ENCODE measurements at places on chromosomes 11 and 22.
A peak's percentile ranks its signal among the peaks of the same experiment; 100 is the strongest.

DNA sequence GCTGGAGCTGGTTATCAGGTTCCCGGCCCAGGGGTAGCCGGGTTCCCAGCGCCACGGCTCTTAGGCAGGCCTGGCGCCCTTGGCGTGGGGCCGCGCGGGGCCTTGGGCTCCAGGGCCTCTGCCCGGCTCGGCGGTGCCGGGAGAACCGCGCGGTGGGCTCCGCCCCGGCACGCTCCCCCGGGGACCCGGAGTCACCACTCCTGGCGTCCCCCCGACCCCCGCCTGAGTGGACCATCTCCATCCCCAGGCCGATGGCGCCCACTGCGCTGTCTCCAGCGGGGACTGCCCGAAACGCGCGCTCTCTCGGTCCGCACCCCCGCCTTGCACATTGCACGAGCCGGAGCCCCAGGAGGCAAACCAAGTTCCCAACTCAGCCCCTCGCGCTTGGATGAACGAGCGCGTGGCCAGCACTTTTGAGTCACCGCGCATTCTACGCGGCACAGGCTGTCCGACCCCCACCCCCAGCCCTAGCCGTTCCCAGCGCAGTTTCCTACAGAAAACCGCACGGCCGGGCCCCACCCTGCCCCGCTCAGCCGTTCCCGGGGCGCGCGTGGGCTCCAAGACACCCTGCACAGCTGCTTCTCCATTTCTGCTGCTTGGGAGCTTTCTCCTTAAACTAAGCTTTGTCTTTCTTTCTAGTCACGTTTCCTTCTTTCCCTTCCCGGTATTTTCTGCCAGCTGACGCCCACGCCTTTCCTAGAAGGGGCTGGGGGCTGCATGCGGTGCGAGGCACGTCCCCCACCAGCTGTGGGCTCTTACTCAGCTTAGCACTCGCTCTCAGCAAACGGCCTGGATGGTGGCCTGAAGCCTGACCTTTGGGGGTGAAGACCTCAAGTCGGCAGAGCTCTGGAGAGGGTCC, 650 bp upstream of the CHID1 start:
- DNase-seq, result no peak

- peak; percentile 22 for DNase-seq
Measured at GRCh38 chr11:128776424-128777284, 82.8 kb downstream of the FLI1 start.

DNA sequence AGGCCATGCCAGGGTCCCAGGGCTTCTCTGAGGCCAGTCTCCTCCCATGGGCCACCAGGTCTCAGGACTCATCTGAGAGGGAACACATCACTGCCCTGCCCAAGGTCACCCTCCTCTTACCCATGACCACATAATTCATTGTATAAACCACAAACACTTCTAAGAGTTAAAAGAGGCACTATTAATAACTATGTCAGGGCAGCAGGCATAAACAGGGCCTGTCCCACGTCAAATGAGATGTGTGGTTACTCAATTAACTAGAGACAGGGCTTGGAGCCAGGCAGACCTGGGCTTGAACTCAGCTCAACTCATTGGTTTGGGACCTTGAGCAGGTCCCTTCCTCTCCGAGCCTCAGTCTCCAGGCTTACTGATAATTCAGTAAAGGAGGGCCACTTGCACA, 33.1 kb downstream of the ARAP1 start:
- DNase-seq, result no peak

DNA sequence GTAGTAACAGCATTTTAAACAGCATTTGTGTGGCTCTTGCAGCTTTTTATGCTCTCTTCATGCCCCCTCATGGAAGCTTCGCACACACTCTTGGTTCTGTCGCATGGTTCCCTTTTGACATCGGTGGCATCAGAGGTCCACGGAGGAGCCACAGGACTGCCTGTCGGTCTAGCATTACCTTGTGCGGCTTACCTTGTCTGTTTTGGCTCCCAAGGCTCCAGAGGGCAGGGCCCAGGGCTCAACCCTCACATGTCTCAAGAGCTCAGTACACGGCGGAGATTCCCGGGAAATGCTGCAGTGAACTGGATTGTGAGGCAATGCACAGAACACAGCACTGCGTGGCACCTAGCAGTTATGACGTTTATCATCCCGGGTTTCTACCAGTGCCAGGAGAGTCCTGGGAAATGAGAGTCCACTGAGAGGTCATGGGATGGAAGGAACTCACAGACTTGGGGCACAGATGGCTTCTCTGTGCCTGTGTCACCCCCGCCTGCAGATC, 1015.8 kb downstream of the TBC1D22A start:
- DNase-seq, result no peak

DNA sequence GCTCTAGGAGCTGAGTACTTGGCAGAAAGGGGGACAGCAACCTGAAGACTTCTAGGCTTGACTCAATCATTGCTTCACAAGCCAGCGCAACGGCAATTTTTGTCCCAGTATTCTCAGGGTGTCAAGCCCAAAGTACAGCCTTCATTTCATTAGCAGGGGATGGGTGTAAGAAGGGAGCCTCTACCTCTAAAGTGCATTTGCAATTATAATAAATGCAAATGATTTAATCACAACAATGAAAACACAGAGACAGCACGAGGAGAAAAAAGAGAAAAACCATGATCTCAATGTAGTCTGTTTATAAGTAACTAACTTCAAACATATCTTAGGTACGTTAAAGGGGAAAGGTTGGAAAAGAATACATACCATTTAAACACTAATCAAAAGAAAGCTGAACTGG, 34.7 kb downstream of the ZBTB44 start:
- no peak for DNase-seq

- no peak for DNase-seq
Measured at GRCh38 chr11:34962034-34962433, 45.6 kb downstream of the PDHX start.

DNA sequence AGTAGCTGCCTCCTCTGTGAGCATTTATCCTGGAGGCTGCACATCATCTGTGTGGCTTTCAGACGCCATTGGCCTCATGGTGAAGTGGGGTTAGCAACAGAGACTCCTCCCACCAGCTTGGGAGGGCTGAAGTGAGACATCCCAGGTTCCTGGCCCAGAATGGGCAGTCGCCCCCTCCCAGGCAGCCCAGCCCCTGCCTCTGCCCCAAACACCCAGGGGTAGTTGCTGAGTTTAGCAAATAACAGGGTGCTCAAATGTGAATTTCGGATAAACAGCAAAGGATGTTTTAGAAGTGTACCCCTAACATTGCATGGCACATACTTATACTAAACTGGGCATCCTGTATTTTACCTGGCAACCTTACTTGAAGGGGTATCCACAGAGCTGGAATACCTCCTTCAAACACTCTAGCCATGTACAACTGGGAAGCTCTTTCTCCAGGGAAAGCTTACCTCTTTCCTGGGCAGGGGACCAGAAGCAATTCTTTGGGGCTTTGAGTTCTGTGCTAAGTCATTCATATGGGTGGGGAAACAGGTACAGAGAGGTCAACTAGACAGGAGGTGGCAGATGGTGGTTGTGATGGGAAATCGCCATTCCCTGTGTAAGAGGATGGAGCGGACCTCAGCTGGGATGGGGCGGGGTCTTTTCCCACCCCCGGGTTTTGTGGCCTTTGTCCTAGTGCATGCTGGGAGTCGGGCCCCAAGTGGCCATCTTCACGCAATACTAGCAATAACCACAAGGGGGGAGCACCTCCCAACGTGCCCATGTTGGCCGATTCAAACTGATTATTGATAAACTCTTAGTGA, 19.3 kb downstream of the MTFP1 start:
- peak; percentile 54 for DNase-seq

- no peak for DNase-seq
Measured at GRCh38 chr11:72793076-72793424, 797 bp downstream of the STARD10 start.

- no peak for DNase-seq
Measured at GRCh38 chr11:13183094-13183825, 94.3 kb upstream of the BMAL1 start.

- no peak for DNase-seq
Measured at GRCh38 chr11:118484405-118484804, 42.9 kb upstream of the TTC36 start.

DNA sequence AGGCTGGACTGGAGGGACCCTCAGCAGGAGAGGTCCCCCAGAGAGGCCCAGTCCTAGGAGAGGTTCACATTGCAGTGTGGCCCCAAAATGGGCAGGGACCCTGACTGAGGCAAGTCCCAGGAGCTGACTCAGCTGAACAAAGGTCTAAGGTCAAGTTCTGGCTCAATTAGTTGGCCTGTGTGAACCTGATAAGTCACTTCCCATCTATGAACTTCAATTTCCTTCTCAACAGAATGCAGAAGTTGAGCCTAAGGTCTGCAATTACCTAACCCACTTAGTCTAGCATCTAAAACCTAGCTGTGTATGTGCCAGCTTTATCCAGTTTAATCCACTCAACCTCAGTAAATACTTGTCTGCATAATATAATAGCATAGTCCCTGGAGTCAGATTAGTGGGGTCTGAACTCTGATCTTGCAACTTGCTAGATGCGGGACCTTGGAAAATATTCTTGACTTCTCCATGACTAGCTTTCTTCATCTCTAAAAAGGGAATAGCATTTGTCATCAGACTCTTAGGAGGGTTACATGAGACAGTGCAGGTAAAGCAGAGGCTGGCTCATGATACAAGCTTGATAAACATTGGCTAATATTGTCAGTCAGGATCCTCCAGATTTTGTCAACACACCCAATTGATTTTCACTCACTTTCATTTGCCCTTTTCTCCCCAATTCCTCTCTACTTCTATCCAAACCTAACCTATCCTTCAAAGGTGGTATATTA, 465.5 kb downstream of the INSC start:
- DNase-seq, result no peak

DNA sequence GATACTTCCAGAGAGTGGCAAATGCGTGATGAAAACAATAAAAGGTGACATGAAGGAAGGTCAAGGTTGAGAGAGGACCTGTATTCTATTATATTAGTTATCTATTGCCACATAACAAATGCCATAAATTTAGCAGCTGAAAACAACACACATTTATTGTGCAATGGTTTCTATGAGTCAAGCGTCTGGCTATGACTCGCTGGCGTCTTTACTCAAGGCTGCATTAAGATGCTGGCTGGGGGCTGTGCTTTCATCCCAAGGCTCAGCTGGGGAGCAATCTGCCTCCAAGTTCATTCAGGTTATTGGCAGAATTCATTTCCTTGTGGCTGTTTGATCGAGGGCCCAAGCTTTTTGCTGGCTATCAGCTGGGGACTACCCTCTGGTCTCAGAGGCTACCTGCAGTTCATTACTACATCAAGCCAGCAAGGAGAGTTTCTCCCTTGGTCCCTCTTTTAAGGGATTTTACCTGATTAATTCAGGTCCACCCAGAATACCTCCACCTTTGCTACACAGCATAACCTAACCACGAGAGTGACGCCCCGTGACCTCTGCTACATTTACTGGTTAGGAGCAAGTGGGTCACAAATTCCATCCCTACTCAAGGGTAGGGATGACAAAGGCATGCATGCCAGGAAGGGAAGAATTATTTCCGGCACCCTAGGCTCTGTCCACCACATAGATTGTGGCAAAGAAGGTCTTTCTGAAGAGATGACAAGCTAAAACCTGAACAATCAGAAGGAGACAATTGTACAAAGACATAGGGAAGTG, 549.1 kb downstream of the MN1 start:
- no peak for DNase-seq

- no peak for DNase-seq
Measured at GRCh38 chr11:113363406-113363805, 24.2 kb upstream of the ANKK1 start.

- DNase-seq, result peak; percentile 21
Measured at GRCh38 chr22:42581762-42582716, 28.3 kb downstream of the SERHL2 start.

GRCh38 chr11:77775936-77776335, 44.6 kb downstream of the RSF1 start:
- no peak for DNase-seq

DNA sequence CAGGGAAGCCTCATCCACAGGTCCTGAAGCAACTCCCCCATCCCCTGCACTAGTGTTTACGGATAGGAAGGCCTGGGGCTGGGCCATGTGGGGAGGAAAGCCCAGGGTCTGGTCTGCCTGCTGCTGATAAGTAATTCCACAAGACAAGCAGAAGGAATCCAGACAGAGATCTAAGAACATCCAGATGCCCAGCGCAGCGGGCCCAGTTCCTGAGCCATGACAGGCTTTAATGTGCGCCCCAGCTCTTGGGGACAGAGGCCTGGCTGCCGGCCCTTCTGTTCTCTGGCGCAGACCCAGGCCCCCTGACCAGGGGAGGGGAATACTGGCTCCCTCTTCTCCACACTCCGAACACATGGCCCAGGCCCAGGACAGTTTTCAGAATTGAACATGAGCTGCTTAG, 28.8 kb upstream of the ETS1 start:
- DNase-seq, result no peak

DNA sequence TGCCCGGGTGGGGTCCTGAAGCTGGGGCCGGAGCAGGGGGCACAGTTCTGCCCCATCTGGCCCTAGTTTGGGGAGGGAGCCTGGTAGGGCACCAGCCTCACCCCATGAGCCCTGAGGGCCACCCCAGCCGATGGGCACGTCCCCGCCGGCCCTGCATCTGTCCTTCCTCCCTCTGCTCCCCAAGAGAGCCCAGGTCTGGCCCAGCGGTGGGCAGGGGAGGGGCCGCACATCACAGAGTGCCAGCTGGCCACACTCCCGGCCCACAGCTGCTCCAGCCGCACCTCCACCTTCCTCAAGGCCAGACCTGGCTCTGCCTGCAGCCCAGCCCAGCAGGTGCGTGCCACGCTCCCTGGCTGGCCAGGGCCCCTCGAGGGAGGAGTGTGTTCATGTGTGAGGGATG, 21.6 kb downstream of the BRSK2 start:
- no peak for DNase-seq

DNA sequence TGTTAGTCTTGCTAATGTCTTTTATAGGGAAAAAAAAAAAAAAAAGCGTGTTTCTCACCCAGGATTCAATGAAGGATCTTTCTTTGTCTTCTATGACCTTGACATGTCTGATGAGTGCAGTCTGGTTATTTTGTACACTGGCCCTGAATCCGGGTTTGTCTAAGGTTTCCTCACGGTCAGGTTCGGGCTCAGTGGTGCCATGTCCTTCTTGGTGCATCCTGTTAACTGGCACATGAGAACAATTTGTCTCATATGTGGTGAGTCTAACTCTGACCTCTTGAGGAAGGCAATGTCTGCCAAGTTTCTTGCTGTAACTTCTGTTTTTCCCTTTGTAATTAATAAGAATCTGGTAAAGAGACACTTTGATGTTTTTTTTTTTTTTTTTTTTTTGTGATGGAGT, 12.5 kb downstream of the F2 start:
- no peak for DNase-seq

DNA sequence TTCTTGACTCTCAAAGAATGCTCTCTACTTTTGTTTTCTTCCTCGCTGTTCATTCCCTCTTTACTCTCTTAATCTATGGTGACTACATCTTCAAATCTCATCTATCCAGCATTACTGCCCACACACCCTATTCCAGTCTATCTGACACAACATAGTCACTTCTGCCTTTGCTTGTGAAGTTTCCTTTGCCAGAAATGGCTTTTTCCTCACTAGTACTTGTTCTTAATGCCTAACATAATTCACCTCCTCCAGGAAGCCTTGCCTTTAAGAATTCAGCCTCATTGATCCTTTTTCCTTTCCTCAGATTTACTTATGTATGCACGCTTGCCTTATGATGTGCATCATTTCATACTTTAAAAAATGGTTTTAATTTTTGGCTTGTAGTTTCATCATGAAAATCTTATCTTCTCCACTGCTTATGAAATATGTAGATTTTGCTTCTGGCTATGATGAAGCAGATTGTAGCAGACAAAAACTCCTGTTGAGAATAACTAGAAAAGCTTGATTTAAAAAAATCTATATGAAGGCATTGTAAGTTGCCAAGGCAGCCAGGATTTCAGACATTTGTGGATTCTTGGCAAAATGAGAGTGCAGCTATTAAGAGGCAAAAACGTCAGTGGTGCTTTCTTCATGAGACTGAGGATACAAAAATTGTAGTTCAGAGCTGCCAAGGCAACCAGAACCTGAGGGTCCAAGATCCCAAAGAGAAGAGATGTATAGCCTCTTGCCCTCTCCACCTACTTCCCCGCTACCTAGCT, 31.8 kb downstream of the RNF169 start:
- no peak for DNase-seq
